HAP-1 (cell line): ENCODE measurements at places on chromosomes 2 and 18.

GRCh38 chr2:178496049-178496448 is 15.8 kb downstream of the PLEKHA3 start:
- DNase-seq: no peak

DNA sequence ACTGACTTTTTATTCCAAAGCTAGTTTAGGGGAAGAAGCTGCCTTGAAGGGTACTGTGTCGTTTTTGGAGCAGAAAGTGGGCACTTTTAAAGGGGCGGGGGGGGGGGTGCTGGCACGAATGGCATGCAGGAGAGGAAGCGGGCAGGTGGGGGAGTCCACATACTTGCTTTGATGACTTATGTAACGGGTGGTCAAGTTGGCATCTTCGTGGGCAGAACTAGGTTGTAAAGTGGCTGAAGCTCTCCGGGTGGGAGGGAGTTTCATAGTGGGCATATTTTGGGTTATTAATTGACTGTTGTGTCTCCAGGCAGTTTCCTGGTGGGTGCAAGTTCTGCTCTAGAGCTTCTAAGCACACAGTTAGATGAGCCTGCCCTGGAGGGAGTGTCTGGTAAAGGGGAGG is 19.9 kb downstream of the PCARE start:
- no peak for DNase-seq

- no peak for DNase-seq
Observed at GRCh38 chr2:217953531-217953932, 49.3 kb downstream of the TNS1 start.

DNA sequence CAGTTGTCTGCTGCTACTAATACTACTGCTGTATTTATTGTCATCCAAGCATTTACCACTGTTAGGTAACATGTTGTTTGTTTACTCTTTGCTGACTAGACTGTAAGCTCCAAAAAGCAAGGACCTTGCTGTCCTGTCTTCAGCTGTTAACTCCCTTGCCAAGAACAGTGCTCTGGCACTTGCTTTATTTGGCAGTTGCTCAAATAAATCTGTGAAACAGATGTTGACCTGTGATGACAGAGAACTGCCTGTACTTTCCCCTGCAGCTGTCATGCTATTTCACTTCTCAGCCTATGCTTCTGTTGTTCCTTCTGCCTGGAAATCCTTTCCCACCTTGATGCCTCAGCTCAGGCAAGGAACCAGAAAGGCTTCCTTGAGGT is 181.2 kb downstream of the ATAD2B start:
- no peak for DNase-seq

GRCh38 chr2:170101789-170102188 is 76.2 kb upstream of the MYO3B start:
- DNase-seq: no peak

GRCh38 chr18:26919627-26920026 is 54.1 kb upstream of the AQP4 start:
- DNase-seq: no peak

DNA sequence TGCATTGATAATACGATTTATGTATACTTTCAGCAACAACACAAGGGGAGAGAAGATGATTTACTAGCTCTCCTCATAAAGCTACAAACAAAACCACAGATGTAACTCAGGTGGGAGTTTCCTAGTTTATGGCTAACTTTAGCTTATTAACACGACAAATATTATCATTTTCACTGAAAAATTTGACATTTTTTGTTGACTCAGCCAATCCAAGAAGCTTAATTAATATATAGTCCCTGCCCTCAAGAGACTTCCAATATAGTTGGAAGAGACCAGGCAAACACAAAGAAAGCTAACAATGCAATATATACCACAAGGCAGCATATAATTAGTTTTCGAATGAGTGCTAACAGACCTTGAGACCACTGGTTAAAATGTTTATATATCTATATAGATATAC is 775 bp downstream of the WDR12 start:
- no peak for DNase-seq

DNA sequence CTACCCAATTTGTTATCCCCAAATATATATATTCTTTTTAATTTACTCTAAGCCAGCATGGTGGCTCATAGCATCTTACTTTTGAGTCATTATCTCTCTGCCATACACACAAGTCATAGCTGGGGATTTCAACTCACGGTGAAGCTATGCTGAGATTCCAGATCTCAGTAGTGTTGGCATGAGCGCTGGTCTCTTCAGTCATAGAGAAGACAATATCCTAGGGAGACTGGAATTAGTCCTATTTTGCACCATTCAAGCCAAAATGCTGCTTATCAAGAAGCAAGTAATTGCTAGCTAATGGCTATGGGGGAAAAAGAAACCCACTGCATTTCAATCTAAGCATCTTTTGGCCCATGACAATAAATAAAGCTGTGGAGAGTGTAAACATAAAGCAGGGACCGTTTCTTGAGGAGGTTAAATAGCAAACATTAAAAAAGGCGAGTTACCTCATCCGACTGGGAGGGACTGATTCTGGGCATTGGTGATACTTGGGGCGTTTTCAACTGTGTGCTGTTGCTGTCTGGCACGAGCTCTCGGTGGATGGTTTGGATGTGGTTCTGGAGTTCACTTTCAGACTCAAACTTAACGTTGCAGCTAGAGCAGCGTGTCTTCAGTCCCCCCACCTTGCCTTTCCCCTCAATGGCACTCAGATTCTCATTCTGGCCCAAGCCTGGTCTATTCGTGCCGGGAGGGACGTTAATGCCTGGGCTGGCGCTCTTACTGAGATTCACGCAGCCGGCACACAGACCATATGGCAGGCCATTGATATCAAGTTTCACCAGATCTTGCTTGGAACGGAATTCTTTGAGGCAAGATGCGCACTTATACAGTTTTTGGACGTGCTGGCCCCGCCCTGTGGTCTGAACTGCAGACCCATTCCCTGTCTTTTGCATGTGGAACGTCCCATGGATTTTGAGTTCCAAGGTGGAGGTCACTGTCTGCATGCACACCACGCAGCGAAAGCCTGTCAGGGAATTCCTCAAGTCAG is 127.8 kb downstream of the ZNF521 start:
- no peak for DNase-seq

- DNase-seq: no peak
Observed at GRCh38 chr2:99255491-99256318, at the start of gene LYG2. TSS of gene LYG2 (minus strand) at chr2:99255666. CDS start at chr2:99254260, 1,406 bp downstream.

GRCh38 chr2:188668017-188668680 is 306.0 kb upstream of the COL3A1 start:
- DNase-seq: no peak

DNA sequence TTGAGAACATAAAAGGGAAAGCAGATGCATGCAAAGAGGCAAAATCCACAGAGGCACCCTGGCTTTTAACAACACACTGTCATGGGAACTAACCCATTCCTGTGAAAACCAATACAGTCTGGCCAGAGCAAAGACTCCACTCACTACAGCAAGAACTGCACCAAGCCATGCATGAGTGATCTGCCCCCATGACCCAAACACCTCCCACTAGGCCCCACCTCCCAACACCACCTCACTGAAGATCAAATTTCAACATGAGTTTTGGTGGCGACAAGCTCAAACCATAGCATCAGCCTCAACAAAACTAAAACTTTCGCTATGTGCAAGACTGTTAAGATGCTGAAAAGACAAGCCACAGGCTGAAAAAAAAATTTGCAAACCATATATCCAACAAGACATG is 162.8 kb downstream of the SMAD2 start:
- DNase-seq: no peak

GRCh38 chr18:58392324-58393000 is 236.4 kb downstream of the ALPK2 start:
- DNase-seq: peak; percentile 14

GRCh38 chr2:206442833-206443734 is at the start of gene ADAM23:
TSS of gene ADAM23 (plus strand) at chr2:206443532. CDS start at chr2:206443867, 335 bp downstream.
- peak; percentile 56 for DNase-seq

DNA sequence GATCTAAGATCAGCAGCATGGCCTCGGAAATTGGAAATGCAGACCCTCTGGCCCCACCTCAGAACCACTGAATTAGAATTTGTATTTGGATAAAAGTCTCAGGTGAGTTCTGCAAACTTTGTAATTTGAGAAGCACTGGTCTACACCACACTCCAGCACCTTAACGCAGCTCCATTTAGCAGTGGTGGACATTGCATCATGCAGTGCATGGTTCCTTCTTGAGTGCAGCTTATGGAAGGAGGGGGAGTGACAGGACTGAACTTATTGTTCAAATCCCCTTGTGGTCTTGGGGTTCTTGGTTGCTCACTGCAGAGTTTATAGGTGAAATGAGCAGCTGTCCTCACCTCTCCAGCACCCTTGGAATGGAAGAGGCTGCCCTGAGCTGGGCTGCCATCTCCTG is 17.4 kb upstream of the STEAP3 start:
- DNase-seq: no peak

DNA sequence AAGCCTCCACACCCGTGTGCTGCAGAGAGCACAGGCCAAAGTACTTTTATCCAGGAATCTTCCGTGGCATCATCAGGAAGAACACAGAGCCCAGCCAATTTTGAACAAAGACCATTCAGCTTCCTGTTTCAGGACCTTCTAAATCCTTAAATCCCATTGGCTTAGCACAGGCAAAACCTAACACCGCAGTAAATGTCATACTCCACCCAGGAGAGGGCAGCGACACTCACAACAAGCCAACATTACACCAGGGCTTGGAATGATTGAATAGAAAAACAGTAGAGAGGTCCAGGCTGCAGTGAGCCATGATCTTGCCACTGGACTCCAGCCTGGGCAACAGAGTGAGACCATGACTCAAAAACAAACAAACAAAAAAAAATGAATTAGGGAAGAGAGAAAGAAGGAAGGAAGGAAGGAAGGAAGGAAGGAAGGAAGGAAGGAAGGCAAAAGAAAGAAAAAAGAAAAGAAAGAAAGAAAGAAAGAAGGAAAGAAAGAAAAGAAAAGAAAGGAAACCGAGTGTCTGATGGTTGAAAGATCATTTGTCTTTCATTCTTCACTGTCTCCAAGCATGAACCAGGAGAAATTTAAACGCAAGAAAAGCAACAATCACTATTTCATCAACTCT is 144.6 kb upstream of the SATB2 start:
- peak; percentile 53 for DNase-seq

GRCh38 chr2:218890369-218890768 is 9.7 kb downstream of the WNT10A start:
- no peak for DNase-seq

DNA sequence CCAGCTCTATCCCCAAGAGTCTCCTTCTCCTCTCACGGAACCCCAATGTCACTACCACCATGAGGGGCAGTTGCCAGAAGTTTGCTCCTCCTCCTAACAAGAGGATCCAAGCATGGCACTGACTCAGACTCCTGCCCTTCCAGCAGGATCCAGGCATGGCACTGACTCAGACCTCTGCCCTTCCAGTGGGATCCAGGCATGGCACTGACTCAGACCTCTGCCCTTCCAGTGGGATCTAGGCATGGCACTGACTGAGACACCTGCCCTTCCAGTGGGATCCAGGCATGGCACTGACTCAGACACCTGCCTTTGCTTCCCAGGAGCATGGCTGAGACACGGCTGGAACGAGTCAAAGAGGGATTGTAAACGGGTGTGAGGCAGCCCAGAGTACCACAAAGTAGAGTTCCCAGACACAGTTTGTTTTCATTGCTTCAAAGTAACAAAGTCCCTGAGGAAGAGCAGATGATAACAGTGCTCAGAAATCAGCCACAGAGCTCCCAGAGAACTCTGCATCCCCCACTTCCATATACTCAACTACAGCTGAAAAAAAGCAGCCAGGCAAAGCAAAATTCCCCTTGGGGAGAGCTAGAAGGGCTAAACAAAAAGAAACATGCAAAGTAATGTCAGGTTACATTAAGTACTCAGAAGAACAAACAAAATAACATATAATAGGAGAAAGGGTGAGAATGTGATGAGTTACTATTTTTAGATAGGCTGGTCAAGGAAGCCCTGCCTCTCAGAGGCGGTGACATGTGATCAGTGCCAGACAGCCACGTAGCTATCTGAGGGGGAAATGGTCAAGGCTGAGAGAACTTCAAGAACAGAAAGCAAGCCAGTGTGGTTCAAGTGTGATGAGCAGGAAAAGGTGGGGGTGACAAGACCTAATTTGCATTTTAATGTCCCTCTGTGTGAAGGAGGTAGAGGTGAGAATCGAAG is 3.0 kb downstream of the BUB1 start:
- no peak for DNase-seq

- DNase-seq: no peak
Observed at GRCh38 chr2:149745396-149746230, 158.0 kb upstream of the MMADHC start.

GRCh38 chr2:237282568-237283128 is 131.3 kb downstream of the COL6A3 start:
- DNase-seq: no peak

DNA sequence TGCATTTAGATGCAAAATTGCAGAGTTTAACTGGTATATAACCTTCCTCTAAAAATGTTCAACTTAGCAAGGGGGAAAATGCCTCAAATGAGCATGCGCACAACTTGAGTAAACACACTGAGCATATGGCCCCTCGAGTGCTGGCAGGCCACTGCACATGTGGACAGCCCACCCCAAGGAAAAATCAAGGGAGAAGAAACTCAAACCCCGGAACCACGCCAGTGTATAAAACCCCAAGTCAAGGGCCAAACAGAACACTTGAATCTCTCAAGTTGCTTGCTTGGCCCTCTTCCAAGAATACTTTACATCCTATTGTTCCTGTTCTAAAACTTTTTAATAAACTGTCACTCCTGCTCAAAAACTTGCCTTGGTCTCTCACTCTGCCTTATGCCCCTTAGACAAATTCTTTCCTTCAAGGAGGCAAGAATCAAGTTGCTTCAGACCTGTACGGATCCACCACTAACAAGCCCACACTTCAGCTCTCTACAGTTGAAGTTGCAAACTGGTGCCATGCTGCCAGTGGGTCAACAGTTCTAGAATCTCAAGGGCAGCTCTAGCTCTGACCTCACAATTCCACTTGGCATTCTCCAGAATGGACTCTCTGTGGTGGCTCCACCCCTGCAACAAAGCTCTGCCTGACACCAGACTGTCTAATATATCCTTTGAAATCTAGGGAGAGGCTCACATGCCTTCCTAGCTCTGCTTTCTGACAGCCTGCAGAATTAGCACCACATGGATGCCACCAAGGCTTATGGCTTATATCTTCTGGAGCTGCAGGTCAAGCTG is 38.9 kb downstream of the HIBCH start:
- DNase-seq: no peak

DNA sequence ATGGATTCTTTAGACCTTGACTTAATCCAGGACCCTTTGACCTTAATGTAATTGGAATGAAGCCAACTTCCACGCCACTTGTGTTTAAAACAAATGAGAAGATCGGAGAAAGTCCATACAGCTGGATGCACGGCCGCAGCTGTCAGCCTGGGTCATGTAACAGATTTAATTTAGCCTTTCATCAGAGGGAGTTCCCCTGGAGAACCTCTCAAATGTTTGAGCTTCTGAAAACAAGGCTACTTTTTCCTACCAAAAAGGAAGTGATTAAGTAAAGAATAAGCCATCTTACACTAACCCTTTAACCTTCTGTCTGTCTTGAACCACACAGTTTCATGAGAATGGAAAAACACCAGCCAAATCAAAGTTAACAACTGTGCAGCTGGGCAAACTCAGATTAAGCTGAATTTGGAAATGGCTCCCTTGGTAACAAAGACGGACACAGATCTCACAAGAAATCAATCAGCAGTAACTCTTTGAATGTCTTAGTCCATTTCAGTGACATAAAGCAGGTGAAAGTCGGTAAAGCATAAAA is 103.6 kb downstream of the DOCK10 start:
- no peak for DNase-seq

GRCh38 chr18:60123031-60123430 is 223.2 kb downstream of the PMAIP1 start:
- no peak for DNase-seq
